ENCODE measurements at places on chromosomes 11 and 22. TPM values are rescaled to one million over a fixed set of nuclear protein-coding genes. Genes with fewer than 3 reads are reported as not detected.

DNA sequence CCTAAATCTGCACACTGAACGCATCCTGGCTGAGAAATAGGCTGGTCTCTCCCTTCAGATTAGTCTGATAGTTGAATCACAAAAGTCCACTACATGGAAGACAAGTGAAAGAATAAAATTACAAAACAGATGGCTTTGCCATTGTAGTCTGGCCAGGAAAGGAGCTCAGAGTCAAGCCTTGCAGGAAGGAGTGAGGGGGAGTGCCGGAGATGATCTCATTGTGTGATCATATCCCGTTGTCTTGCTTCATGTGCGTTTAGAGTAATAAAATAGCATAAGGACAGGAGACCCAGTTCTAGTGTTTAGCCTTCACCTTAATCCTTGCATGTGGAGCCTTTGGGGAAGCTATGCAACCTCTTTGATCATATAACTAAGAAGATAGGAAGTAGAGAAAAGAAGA, 666.7 kb upstream of the RAG2 start:
- DNase-seq = no peak

Gene RGL4
- not detected for total RNA-seq

DNA sequence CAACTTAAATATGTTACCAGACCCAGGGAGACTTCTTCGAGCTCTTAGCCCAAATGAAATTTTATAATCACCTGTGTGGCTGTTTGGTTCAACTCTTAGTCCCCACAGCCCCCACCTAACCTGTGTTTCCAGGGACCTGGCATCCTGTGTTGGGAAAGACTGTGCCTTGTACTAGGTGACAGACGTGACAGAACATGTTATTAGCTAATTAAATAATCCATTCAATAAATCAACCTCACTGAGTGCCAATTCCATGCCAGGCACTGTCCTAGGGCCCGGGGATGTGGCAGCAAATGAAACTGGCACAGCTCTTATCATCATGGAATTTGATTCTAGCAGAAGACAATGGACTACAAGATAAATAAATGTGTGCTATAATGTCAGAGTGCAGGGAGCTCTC, 431.9 kb downstream of the MIAT start:
- DNase-seq = no peak

- DNase-seq = no peak
These were observed 11.0 kb downstream of the MUC5AC start for GRCh38 chr11:1168721-1169161.

Gene MRPL48
- total RNA-seq = 30.4 TPM

- peak; percentile 65 for DNase-seq
These were observed 23.5 kb downstream of the FZD4 start for GRCh38 chr11:86931548-86932258.

Gene C11orf52
- total RNA-seq = 0.47 TPM

DNA sequence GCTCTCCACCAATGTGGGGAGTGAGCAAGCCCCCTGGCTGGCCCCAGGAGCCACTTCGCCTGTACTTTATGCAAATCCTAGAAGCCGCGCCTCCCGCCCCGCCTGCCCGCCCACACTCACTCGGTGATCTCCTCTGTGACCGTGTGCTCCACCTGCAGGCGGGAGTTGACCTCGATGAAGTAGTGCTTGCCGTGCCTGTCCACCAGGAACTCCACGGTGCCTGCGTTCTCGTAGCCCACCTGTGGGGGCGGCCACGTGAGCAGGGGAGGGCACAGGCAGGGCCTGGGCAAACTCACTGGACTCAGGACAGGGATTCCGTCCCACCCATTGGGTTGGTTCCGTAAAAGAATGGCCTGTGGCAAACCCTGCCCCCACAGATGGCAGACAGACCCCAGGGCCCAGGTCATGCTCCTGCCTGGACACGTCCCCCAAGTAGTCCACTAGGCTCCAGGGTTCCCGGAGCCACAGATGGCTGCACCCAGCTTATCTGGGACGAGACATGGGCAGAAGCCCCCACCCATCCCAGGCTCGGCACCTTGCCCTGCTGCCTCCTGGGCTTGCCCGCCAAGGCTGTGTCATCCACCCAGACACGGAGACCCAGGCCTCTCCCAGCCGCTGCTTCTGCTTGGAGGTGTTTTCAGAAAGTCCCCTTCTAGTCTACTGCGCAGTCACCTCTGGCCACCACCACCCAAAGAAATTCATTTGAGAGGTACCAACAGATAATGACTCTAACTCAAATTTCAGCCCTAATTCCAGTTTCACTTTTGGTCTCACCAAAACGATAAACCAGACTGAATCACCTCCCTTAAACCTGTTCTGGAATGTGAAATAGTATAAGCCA, 12.1 kb downstream of the LRFN4 start:
- peak; percentile 30 for DNase-seq

Gene OR4D5
- total RNA-seq = not detected

- no peak for DNase-seq
These were observed 12.7 kb downstream of the RBFOX2 start for GRCh38 chr22:36015811-36016529.

Gene MS4A6E
- total RNA-seq = not detected

Gene TALDO1
- 115 TPM for total RNA-seq

DNA sequence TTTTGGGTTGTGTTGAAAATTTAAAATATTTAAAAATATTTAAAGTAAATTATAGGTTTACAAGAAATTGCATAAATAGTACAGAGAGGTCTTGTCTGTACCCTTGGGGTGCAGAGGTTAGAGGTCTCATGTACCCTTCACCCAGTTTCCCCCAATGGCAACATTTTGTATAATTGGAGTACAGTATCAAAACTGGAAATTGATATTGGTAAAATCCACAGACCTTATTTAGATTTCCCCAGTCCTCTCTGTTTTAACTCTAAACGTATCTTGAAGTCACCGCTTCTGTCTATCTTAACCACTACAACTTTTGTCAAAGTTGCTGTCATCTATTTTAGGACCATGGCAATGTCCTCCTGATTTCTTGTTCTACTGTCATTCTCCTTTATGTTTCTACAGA, 10.9 kb downstream of the THY1 start:
- no peak for DNase-seq

DNA sequence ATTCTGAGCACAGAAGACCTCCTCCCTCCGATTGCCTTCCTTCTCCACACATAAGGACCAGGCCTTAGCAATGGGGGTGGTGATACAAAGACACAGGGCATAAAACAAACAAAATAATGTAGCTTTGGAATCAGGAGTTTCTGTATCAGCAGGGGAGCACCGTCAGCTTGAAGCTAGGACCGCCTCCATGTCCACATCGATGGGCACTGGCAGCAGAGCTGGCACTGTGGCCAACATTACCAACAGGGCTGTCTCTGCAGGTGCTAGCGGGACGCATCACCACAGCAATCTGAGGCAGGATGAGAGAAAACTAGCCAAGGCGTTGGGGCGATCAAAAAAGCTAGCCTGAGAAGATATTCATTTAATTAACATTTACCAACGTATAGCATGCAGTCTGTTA, 201.4 kb downstream of the MAML2 start:
- no peak for DNase-seq

Gene ART5
- total RNA-seq = not detected

- no peak for DNase-seq
These were observed 3.4 kb downstream of the EMID1 start for GRCh38 chr22:29208879-29209623.

- peak; percentile 99 for DNase-seq
These were observed 244.7 kb downstream of the ETS1 start for GRCh38 chr11:128342511-128343134.

- no peak for DNase-seq
These were observed 106.8 kb downstream of the TRIM29 start for GRCh38 chr11:120031156-120031555.

DNA sequence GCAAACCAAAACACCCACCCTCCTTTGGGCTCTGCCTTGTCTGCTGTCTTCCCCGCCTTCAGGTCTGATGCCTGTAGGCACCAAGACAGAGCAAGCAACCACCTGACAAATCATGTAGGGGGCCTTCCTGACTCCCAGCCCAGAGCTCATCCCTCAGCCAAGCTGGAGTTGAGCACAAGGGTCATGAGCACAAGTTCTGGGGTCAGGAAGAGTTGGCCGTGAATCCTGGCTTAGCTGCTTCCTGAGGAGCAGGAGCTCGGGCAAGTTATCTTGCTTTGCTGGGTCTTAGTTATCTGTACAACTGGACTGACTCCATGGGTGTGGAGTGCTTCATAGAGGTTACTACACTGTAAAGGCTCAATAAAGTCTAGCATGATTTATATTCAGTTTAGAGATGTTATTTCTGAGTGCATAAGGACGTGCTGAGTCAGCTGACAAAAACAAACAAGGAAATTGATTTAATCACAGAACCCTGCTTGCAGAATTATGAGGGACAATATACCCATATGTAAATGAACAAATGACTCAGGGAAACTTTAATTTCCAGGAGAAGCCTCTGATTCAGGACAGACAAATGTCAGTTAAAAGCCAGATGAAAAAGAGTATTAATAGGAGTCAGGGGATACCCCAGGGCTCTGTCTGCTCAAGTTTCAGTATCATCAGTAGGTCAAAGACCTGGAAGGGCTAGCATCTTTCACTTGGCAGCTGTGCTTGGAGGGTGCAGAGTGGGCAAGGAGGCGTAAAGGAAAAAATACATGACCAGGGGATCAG, 15.0 kb upstream of the APOA1 start:
- peak; percentile 24 for DNase-seq

DNA sequence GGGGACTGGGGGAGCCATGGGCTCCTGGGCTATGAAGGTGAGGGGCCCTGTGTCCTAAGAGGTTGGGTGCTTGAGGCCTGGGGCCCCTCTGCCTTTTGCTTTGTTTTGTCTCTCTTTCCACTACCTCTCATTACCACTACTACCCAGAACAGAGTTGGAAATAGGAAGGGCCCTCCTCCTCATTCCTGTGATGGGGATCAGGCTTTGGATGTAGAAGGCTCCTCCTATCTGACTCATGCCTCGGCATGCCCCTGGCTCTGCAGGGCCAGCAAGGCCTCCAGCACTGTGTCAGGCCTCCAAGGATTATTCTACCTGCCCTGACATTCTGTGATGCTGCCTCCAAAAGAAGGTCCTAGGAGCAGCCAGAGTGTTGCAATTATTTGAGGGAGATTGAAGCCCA, 766 bp downstream of the IZUMO1R start:
- no peak for DNase-seq

DNA sequence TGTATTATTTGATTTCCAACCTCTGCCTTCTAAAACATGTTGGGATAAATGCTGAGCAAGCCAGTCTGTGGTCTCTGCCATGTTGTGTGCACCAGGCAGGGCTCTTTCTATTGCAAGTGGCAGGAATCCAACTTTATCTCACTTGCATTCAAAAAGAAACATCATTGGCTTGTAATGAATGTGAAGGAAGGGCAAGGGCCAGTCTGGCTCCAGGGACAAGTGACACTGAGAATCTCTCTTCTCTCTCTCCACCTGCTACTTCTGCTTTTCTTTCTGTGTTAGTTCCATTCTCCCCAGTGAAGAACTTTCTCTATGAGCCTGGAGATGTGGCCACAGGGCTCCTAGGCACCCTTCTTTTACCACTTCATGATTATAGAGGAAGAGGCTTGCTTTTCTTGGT, 329.9 kb upstream of the NCAM1 start:
- no peak for DNase-seq

- no peak for DNase-seq
These were observed 14.0 kb upstream of the KCTD14 start for GRCh38 chr11:78037056-78037455.

Gene C11orf16
- not detected for total RNA-seq

- peak; percentile 19 for DNase-seq
These were observed 38.0 kb upstream of the PICALM start for GRCh38 chr11:86106916-86107315.

DNA sequence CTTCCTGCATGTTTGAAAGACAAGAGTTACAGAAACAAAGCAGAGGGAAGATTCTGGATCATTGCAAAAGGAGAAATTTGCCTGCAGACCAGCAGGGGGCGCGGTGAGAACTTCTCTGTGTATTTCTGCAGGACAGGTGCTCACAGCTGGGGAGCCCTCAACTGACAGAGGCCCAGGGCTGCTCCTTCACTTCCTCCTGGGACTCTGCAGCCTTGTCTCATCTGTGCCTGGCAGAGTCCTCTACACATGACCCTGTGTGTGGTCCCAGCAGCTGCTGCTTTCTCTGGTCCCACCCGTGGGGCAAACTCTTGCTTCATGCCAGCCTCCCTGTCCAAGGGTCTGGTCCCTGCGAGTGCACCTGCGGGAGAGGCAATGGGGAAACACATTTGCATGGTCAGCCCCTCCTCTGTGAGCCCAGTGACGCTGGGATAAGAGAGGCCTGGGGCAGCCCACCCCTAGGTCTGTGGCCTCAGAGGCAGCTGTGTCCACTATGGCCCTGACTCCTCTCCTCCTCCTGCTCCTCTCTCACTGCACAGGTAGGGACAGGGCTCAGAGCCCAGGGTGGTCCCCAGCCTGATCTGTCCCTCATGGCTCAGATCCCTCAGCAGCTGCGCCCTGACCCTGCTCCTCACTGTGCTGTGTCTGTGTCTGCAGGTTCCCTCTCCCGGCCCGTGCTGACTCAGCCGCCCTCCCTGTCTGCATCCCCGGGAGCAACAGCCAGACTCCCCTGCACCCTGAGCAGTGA, 43.2 kb upstream of the VPREB1 start:
- peak; percentile 53 for DNase-seq

GRCh38 chr11:46888636-46889035, 29.7 kb downstream of the LRP4 start:
- no peak for DNase-seq

GRCh38 chr11:67027483-67027930, 4.6 kb downstream of the SYT12 start:
- no peak for DNase-seq

GRCh38 chr11:86676533-86677154, 4.2 kb upstream of the ME3 start:
- peak; percentile 50 for DNase-seq

- no peak for DNase-seq
These were observed 46.1 kb upstream of the LINC01488 start for GRCh38 chr11:69435161-69435986.

GRCh38 chr22:39994041-39994565, 651 bp upstream of the FAM83F start:
- DNase-seq = peak; percentile 36

DNA sequence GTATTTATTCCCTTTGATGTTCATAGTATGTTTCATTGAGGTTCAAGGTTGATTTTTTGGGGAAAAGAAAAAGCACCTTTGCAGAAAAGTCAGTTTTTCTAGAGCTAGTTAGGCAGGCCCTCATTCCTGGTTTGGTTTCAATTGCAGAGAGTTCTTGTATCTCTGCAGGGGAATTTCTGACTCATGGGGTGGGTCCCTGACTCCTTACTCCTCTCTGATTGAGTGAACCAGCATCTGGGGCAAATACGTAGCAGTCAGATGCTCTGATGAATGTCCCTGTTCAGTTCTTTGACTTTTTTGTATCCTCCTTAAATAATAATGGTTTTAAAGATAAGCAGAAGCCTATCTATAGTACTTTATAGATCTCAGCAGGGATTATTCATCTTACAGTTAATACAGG, 7.7 kb upstream of the NCR3LG1 start:
- no peak for DNase-seq

GRCh38 chr11:115503083-115503885, 931 bp downstream of the CADM1 start:
- DNase-seq = peak; percentile 46

Gene MUC6
- not detected for total RNA-seq

All from dermis blood vessel endothelial cell (primary cell).